Epithelial cell of esophagus (primary cell): ENCODE measurements at places on chromosomes 3 and 15.
A peak's percentile ranks its signal among the peaks of the same experiment; 100 is the strongest.

DNA sequence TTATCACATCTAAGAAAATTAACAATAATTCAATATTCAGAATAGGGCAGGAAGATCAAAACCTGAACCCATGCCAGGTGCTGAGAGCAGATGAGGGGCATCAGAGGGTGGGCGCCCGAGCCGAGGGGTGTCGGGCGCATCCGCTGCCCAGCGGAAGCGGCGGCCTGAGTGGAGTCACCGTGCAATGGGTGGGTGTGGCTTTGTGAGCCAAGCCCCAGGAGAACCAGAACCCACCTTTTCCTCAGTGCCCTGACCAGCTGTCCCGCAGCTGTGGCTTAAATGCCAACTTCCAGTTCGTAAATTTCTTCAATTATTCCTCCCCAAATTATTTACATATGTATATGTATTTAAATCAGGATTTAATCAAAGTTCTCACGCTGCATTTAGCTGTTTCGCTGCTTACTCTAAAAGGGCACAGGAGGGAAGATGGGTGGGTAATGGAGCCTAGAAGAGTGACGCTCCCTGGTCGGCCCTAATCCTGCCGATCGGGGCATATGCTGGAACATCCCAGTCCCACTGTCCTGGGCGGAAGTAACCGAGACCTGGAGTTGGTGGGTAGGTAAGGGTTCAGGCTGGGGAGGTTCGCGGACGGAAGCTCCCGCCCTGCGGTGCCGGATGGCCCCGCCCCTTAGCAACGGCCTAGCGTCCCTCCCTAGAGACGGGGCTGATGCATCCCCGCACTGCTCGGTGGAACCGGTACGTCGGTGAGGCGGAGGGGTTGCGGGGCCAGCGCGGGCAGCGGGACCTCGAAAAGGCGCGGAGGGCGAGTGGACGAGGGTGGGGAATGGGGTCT, 1.3 kb downstream of the DNAH1 start:
- peak; percentile 70 for DNase-seq

GRCh38 chr3:54122324-54123002, at the start of gene CACNA2D3:
Gene CACNA2D3 (plus strand): TSS chr3:54122552.
- DNase-seq = peak; percentile 14

DNA sequence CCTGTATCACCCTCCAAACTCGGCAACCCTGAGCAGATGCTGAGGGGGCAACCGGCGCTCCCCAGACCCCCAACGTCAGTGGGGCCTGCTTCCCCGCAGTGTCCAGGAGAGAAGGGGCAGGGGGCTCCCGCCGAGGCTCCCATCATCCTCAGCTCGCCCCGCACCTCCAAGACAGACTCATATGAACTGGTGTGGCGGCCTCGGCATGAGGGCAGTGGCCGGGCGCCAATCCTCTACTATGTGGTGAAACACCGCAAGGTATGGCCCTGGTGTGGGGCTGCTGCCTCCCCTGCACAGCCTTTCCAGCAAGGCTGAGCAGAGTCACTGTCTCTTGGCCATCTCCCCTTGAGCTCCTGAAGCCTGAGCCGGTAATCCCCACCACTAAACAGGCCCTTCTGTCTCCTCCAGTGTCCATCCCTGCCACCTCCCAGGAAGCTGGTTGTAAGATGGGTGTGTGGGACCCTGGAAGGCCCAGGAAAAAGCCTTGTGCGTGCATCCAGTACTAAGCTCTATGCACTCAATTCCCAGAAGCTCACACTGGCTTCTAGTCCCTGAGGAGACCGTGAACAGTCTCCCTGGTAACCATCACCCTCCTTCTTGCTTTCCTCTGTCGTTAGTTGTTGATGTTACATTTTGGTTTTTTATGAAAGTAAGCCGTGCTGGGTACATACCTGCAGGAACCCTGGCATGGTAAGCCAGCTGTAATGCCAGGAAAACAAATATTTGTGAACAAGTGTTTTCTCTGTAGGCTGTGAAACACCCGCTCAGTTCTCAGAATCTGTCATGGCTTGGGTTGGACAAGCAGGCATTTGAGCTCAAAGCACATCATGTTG, 63.3 kb downstream of the BOC start:
- no peak for DNase-seq

DNA sequence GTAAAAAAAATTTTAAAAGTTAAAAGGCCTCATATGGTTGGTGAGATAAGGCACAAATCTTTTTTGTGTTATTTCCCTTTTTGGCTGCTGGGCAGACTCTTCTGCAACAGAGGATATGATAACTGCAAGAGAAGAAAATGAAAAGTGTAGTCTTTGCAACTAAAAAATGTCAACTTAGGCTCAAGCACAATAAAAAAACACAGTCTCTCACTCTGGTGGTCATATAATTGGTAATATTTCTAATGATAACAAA, 15.4 kb downstream of the COMMD2 start:
- no peak for DNase-seq

DNA sequence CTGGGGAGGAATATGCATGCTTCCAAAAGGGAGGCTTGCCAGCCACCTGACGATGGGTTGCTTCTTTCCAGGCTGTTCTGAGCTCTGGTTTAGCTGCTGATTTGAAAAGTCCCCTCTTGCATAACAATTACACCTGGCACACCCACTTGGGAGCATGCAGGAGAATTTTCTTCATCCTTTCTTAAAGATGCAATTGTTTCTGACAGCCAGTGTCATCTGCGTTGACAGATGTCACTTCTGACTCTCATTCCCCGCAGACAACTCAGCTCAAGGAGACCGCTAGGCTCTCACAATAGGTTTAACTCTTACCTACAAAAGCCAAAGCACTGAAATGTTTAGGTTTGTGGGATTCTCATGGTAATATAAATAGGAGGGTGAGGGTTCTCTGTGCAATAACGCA, 185.6 kb upstream of the SYNPR start:
- no peak for DNase-seq

GRCh38 chr3:135128818-135129217, 333.8 kb downstream of the EPHB1 start:
- DNase-seq = no peak

- DNase-seq = peak; percentile 92
Measured at GRCh38 chr15:62940755-62941361, 101.7 kb upstream of the TPM1 start.

DNA sequence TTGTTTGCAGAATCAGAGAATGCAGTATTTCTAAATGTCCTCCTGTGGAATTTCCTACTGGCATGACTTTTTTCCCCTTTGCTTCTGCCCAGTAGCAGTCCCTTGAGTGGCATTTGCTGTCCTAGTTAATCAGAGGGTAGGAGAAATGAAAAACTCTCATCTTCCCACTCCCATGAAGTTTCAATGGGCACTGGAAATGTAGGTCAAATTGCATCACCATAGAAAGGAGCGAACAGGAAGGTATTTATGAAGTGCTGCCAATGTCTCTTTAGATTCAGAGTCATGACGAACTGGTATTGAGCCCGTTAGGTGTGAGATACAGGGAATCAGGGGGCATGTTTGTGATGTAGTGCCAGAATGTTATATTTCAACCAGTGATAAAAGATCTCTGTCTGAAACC, 23.2 kb downstream of the ATXN7 start:
- DNase-seq = no peak

DNA sequence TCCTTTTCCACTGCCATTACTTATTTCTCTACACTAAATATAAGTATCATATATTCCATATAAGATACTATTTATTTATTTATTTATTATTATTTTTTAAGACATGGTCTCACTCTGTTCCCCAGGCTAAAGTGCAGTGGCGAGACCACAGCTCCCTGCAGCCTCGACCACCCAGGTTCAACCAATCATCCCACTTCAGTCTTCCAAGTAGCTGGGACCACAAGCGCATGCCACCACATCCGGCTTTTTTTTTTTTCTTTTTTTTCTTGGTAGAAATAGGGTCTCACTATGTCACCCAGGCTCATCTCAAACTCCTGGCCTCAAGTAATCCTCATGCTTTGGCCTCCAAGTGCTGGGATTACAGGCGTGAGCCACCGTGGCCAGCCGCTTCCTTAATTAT, 56.6 kb downstream of the TP53BP1 start:
- DNase-seq = no peak

GRCh38 chr15:37081983-37082382, 18.4 kb downstream of the MEIS2 start:
- DNase-seq = no peak

- no peak for DNase-seq
Measured at GRCh38 chr15:67605871-67606270, 63.4 kb downstream of the MAP2K5 start.

DNA sequence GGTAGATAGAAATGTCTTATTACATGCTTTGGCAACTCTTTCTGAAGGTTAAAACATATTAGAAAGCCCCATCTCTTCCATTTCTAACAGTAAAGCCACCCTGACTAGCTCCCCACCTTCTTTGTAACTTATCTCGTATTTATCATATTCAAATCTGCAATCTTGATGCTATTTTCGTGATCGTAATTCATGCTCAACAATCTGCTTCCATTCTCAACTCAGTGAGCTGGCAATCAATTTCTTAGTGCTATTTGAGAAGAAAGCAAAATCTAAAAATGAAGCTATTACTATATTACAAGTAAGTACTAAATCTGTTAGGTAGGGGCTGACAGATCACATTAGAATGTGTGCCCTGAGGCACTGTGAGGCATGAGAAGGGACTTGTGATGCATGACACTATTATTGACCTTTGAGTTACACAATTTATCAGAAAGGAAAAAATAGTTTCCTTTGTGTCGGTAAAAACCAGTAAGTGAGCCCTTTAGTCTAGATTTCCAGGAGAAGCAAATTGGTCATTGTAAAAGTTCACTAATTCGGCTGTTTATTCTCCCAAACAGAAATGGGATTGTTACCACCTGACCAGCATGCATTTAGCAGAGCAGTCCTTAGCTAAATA, 379.7 kb upstream of the CNTN6 start:
- peak; percentile 56 for DNase-seq

GRCh38 chr3:174951034-174951433, 91.9 kb downstream of the NAALADL2 start:
- peak; percentile 70 for DNase-seq

DNA sequence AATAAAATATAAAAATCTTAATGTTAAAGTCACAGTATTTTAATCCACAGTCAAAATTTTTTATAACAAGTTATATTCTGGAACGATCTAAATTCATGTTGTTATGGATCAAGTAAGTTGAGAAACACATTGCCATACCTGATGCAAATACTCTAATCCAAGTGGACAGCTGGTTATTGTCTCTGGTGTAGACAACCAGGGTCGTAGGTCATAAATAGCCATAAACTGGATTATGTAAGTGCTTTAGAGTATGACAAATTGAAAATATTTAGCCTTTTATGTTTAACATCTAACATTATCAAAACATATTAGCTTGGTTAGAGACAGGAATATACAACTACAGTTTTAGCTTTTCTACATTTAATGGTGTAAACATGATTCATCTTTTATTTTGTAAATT, 53.0 kb downstream of the PLSCR2 start:
- DNase-seq = no peak

- DNase-seq = no peak
Measured at GRCh38 chr3:171827385-171827784, 15.8 kb upstream of the TMEM212 start.

DNA sequence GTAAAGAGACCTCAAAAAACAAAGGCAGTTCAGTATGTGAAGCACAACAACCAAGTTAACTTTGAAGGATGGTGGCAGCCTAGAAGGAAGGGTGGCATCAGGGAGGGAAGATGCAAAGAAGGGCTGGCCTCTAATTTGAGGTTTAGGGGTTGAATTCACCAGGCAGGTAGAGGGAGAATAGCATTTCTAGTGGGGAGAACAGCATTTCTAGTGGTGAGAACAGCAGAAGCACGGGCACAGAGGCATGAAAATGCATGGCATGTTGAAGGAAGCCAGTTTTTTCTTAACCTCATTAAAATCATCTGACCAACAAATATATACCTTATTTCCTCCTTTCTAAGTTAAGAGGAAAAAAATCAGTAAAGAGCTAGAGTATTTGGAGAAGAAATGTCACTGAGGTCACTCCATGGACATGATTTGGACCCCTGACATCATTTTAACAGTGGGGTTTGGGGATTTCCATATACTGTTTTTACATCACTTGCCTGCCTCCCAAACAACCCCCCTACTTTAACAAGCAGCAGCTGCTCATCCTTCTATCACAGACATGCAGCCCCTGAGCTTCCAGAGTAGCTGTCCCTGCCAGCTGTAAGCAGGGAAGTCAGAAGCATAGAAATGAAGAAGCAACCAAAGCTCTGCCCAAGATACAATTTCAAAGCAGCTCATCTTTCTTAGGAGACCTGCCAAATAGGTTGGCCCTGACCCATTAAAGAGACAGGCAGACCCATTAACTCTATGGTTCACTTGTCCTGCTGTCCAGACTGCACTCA, 2.4 kb upstream of the POPDC2 start:
- DNase-seq = no peak

DNA sequence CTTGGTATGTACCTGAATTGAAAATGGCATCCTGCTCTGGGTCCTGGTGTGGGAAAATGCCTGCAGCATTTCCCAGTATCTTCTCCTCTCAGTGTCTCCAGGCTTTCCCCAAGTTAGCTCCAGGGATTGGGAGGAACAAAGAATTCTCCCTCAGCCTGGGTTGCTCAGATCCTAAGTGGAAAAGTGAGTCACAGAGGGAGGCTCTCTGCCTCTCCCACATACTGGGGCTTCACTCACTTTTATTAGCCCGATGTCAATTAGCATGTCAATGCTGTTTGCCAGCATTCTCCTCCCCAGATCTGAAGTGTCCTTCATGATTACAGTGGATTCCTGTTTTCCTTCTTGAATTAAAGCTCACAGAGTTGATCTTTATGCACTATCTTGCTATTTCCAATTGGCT, 655.0 kb downstream of the EPHA3 start:
- DNase-seq = no peak

DNA sequence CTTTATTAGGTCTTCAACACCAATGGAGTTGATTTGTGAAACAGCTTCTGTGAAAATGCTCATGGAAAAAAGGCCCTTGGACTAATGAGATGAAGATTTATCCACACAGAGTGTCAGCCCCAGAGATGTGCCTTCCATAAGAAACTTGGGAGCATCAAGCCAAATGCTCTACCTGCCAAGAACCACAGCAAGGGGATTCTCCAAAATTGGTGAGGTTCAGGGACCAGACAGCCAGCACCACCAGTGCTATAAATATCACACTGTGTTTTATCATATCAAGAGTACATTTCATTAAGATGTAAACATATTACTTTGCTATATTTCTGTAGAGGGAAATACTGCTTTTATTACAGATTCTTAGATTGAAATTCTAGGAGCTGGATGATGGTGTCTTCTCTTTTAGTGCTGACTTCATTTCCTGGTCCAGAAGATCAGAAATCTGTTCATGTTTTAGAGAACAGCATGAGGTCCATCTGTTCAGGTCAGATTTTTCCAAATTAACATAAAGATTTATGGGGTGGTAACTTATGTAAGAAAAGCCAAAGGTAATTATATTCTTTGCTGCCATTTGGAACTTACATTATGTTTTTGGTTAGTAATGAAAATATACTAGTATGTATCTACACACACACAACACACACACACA, 17.7 kb downstream of the SLC35G2 start:
- no peak for DNase-seq
